OCI-LY7 (cell line): ENCODE measurements at places on chromosomes 16 and 17.

DNA sequence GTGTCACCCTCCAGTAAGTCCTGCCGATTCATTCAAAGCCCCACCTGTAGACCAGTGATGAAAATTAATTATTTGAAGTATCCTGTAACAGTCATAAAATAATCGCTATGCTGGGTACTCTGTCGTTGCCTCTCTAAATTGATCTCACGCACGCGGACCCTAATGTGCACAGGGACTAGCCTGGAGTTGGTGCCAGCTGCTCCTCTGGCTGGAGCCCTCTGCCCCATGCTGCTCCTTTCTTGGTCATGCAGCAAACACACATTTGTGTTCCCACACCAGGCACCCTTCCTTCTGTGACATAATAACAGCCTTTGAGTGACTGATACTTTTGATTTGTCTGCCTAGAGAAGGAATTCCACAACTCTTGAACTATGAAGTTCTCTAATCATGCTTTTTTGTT lies 16.0 kb downstream of the RAB11FIP3 start:
- no peak for DNase-seq

- DNase-seq = no peak
Observed at GRCh38 chr16:50297301-50298074, 31.1 kb downstream of the ADCY7 start.

DNA sequence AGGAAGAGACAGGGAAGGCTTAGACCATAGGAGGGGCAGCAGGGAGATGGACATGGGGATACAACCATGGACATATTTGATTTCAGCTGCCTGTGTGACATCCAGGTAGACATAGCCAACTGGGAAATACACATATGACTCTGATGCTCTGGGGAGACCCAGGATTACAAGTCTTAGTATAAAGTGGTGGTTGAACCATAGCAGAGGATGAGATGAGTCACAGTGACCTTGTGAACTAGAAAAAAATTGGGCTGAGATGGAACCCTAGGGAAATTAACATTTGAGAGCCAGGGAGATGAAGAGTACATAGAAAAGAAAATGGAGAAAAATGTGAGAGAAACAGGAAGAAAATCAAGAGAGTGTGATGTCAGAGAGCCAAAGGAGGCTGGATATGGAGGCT lies 10.2 kb downstream of the MARCHF10 start:
- DNase-seq = no peak

- DNase-seq = peak; percentile 84
Observed at GRCh38 chr17:50148226-50149090, 2.0 kb downstream of the PPP1R9B start.

DNA sequence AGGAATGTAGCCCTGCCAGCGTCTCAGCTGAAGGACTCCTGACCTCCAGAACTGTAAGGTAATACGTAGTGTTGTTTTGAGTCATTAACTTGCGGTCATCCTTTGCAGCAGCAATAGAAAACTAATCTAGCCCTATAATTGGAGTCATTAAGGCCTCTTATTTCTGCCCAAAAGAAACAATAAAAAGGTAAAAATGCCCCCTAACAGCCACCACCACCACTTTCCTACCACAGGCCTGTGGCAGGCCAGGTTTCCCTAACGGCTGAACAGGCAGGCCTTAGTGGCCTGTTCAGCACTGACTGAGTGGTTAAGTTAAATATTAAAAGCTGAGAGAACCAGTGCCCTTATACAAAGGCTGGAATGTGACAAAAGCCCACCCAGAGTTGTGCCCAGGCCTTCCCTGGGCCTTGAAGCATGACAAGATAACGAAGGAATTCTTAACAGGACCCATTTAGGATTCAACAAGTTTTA lies 286.5 kb upstream of the ERCC4 start:
- no peak for DNase-seq

DNA sequence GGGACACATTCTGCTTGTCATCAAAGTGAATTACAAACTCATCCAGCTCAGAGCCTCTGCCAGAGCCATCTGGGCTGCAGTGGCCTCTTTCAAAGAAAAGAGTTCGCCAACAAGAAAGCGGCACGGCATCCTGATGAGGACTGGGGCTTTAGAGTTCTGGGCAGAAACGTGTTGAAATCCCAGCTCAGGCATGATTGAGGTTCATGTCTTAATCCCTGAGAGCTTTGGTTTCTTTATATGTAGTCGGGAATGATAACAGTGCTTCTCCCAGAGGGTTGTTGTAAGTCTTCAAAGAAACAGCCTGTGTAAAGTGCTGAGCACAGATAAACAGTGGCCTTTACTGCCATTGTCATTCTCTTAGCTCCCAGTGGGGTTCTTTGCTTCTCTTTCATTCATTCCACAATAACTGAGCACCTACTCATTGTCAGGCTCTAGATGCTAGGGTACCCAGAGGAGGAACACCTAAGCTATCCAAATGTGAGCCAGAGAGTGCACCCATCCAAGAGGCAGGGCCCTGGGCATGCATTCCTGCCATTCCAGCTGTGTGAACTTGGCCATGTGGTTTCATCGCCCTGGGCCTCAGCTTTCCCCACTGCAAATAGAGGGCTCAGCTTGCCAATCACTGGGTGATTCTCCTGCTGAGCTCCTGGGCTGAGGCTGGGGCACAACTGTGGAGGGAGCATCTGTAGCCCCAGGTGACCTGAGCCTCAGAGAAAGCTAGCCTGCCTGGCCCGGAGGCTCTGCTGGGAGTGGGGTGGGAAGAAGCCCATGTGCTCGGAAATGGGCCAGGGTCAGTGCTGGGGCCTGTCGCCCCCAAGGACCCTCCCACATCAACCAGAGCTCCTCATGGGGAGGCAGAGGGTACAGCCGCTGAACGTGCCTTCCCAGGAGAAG lies 38.3 kb upstream of the CRHR1 start:
- no peak for DNase-seq

- DNase-seq = no peak
Observed at GRCh38 chr16:52557236-52557635, 10.3 kb upstream of the TOX3 start.

- DNase-seq = peak; percentile 71
Observed at GRCh38 chr16:53068423-53068833, 13.6 kb downstream of the CHD9 start.

GRCh38 chr16:63363738-63364137 lies 1327.5 kb upstream of the CDH8 start:
- DNase-seq = no peak

DNA sequence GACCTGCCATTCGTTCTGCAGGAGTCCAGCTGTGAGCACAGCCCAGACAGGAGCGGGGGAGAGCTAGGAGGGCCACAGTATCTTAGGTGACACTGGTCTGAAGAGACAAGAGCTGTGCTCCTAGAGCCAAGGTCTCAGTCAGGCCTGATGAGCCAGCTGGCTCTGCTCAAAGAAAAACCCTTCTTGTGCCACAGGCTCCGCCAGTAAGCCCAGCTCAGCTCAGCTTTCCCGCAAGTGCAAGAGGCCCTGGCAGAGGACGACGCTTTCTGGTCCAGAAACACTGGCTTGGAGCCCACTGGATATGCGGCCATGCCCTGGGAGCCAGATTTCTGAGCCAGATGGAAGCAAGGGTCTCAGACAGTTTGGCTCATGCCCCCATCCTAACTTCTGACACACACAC lies 23.9 kb downstream of the PEMT start:
- no peak for DNase-seq

DNA sequence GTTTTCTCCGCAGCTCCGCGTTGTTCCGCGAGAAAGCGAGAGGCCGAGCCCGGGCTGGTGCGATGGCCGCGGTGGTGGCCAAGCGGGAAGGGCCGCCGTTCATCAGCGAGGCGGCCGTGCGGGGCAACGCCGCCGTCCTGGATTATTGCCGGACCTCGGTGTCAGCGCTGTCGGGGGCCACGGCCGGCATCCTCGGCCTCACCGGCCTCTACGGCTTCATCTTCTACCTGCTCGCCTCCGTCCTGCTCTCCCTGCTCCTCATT lies 404 bp downstream of the EMC6 start:
- no peak for DNase-seq

DNA sequence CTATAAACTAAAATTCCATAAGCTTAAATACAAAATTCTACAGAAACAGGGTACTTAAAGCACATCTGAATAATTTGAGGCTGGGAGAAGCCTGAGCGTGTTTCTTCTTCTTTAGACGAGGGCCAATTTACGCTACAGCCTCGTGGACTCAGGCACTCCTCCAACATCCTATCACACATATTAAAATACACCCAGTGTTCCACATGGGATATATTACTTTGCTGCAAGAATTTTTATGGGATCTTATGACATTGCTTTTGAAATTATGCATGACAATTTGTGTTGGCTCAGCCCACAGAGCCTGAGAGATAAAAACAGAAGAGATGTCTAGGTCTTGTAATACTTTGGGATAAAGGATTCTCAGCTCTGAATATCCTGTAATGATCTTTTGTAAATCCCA lies 3.5 kb upstream of the TANGO6 start:
- no peak for DNase-seq

DNA sequence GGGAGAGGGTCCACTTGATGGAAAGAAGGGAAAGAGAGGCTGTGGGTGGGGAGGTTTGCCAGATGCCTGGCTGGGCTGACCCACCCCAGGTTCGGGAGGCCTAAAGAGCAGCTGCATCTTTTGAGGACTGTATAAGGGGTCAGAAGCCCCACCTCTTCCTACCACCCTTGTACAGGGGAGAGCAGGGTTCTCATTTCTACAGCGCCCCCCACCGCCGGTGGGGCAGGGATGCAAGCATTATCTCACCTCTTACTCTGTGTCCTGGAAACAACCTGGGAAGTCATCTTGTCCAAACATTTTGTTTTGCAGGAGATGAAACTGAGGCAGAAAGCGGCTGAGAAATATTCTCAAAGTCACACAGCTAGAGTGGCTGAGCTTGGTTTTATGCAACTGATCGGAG lies 22.5 kb upstream of the CCDC182 start:
- no peak for DNase-seq

DNA sequence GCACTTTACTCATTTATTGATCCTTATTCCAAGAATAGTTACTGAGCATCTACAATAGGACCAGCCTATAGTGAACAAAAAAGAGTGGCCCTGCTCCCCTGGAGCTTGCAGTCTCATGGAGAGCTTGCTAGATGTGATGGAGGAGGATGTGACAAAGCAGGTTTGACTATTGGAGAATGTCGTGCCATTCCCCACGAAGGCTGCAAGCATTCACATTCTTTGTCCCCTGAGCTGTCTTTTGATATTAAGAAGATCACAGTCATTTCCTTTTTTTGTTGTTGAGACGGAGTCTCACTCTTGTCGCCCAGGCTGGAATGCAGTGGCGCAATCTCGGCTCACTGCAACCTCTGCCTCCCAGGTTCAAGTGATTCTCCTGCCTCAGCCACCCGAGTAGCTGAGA lies 115.0 kb upstream of the ADAMTS18 start:
- DNase-seq = no peak

DNA sequence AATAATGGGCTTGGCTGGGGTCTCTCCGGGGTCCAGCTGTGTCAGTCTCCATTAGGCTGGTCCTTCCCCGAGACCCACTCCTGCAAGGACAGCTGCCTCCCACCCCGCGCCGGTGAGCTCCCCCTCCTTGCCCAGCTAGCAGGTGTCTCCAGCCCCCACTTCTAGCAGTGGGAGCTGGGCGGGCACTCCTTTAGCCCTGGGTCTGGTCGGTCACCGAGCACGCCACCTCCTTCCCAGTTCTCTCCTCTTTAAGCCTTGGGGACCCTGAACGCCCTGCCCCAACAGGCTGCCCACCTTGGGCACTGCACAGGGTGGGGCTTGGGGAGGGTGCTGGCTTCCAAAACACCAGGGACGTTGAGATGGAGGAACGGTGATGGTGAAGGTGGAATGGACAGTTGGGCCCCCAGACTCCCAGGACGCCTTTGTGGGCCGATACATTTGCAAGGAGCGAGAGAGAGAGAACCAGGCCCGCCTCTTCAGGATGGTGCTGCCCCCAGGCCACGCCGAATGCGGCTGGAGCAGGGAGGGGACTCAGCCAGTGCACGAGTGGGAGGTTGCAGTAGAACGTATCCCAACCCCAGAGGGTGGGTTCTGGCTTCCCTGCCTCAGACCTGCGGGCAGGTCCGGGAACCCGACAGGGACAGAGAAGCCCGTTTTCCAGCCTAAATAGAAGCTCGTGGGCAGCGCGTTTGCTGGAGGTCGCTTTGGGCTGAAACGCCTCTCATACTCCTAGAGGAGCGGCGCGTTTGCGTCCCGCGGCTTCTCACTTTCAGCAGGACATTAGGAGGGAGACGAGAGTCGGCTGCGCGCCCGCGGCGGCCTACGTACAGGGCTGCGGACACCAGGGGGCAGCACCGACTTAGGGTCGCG lies 10.7 kb downstream of the TBX2 start:
- DNase-seq = peak; percentile 76

- no peak for DNase-seq
Observed at GRCh38 chr16:30740364-30741251, 7.6 kb upstream of the PHKG2 start.

GRCh38 chr17:77877036-77877435 lies 81.5 kb upstream of the TNRC6C start:
- no peak for DNase-seq

DNA sequence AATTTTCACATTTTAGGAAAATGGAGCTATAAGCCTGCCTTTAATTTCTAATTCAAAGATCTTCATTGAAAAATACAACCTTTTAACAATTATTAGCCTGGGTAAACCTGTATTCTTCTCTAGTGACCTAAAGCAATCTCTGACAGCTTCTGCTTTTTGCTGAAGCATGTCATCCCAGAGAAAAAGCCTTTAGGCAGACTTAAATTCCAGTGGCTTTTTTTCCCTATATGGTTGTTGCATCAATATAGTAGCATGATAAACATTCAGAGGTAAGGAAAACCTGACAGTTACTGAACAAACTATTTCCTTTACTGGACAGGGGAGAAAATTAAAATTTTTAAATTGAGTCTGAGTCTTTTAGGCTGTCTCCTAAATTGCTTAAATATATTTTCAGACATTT lies 7.8 kb upstream of the EVI2A start:
- no peak for DNase-seq

- DNase-seq = no peak
Observed at GRCh38 chr16:68910051-68910450, 66.7 kb downstream of the TANGO6 start.

DNA sequence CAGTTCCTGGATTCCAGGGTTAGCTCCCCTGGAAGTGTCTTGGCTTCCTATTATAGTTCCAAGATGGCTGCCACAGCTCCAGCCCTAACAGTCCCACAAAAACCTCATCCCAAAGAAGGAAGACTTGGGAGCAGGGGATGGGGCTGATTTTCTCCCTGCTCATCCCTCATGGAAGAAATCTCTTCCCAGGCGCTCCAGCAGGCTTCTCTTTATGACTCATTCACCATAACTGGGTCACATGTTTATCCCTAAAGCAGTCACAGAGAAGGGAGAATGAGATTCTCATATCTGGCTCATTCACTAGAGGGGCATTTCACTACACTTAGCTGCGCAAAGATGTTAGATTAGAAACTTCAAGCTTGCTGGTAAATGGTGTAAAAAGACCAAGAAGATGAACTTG lies 206.5 kb upstream of the IRX3 start:
- DNase-seq = no peak

- DNase-seq = no peak
Observed at GRCh38 chr16:4681471-4682083, 11.8 kb upstream of the NUDT16L1 start.

- DNase-seq = no peak
Observed at GRCh38 chr16:17852977-17853702, 382.4 kb upstream of the XYLT1 start.
